ENCODE measurements at places on chromosomes 2 and 18.

- DNase-seq = no peak
These were observed 95.1 kb upstream of the SERPINE2 start for GRCh38 chr2:224134003-224134734.

DNA sequence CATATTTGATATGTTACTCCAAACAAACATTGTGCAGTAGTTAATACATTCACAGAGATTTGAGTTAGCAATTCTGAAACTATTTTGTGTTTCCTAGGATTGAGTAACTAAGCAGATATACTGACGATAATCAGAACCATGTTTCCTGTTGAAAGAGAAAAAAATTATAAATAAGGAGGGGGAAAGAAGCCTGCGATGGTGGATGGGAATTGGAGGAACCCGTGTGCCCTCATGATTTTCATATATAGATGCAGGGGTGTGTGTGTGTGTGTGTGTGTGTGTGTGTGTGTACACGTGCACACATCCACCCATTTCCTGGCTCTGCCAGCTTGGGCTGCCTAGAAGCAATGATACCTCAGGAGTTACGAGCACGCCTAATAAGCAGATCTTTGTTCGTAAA is 56.9 kb downstream of the LPIN2 start:
- DNase-seq = no peak

DNA sequence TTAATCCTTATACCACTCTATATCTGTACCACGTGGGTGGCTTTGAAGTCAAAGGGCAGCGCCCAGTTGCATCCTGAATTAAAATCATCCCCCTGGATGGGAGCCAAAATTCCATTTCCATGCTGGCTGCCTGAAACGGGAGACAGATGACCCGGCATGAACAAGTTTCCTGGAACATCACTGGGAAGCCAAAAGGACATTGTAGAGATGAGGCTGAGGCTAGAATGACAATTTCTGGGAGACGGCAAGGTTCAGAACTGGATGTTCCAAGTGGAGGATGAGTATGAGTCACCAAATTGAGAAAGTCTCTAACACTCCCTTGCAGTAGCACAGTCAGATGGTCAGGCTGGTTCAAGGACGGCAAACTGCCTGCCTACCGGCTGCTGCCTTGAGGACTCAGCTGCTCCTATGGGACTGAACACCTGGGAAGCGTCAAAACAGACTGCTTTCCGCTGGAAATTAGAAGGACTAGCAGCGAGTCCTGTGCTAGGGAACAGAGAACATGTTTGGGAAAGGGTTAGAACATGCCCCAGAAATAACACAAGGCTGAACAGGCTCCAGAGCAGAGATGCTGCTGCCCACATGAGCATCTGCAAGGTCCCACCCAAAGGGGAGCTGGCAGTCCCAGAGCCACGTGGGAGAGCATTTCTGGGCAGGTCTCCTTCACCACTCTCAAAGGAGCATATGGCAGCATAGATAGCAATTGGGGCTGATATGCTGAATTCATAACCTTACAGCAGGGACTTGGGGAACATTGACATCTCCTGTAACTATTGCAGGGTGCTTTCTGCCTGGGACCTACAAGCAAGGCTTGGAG is 32.0 kb downstream of the YPEL5 start:
- no peak for DNase-seq

DNA sequence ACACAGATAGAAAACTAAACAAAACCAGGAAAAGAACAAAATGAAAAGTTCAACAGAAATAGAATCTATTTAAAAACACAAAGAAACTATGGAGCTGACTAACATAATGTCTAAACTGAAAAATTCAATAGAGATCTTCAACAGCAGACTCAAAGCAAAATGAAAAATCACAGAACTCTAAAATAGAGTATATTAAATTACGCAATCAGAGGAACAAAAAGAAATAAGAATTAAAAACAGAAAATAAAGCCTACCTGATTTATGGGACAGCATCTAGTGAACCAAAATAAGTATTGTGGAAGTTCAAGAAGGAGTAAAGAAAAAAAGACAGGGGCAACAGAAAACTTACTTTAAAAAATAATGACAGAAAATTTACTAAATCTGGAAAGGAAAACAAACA is 152.1 kb upstream of the GALNT5 start:
- no peak for DNase-seq

DNA sequence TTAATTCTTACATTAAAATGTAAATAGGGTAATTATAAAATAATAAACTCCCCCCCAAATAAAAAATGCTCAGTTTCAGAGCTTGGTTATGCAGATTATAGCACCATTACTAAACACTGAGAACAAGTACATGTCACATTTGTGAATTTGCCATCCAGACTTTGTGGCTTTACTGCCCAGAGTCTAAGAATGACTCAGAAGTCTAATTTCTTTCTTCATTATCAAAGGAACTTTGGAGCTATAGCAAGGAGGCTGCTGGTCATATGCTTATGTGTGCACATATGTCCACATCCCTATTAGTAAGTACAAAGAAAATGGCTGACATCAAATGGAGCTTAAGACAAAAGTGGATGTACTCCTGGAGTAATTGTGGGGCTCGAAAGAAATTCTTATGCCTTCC is 248.5 kb upstream of the SESTD1 start:
- no peak for DNase-seq

GRCh38 chr18:46672062-46672970 is 15.3 kb upstream of the LOXHD1 start:
- DNase-seq = no peak

DNA sequence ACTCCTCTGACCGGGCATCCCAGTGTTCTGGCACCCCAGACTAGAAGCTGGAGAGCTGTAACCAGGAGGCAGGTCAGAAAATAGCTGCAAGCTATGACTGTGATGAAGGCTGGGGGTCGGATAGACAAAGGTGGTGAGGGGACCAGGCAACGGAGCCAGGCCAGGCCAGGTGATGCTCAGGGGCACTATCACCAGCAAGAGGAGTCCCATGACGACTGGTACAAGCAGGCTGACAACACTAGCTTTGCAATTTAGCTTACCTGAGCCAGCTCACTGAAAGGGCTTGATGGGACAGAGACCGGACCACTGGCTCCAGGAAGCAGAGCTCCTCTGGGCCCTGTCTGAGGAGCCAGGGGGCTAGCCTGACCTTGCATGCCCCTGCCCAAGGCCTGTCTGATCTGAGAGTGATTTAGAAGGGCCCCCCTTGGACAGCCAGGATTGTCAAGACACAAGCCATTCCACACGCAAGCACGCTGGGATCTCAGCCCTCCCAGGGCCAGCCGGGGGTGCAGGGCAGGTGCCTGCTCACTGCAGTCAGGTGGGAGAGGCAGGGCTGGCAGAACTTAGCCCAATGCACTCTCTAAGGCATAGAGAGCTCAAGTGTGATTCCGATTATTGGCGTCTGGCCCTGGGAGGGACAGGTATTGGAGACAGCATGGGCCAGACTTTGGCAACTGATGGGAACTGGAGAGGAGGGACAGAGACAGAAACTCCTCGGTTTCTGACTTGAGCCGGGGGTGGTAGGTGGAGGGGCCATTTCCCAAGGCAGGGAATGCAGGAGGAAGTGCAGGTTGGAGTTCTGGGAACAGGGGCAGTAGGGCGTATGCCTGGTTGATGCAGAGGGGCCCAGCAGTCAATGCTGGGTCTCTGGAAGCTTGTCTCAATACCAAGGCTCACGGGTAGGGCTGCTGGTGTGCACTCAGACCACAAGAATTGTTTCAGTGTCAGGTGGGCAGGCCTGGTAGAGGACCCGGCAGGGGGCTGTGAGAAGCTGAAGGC is 47.7 kb downstream of the MYO7B start:
- no peak for DNase-seq

DNA sequence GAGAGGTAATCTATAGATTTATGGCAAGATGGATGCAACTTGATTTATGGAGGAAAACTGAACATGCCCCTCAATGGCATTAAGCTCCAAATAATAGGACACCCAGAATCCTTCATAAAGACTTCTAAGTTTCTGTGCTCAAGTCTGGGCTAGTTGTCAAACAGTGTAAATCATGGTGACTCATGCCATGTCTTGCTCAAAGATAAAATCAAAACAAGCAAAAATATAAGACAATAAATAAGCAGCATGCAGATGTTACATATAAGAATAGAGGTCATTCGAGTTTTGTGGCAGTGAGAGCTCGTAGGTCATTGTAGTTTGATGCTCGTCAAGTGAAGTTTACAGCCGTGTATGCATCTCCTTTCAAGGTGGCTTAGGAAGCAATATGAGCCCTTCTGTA is 403.2 kb downstream of the THSD7B start:
- no peak for DNase-seq

DNA sequence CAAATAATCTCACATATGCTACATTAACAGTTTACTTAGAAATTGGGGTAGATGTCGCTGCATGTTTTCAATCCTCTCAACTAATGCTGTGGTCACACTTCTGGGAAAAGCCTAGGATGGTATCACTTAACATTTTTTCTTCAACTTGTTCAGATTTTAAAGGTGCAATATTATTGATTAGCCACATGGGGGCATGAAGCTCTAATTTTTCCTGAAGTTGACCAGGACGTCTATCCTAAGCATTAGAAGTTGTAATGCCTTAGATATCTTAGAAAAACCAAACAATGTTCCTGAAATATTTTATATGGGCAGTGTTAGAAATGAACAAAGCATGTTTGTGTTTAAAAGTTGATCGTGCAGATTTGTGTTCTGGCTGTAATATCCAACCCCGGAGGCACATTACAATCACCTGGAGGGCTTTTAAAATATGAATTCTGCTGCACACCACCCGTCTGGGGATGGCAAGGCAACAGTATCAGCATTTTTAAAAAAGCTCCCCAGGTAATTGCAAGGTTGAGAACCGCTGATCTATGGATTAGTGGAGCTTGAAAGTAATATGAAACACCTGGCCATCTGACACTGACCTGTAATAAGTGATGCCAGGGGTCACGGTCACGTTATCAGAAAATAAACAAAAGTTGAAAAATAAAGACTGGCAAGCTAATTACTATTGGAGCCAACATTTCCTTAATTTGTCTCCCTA is 100.5 kb upstream of the LMAN1 start:
- no peak for DNase-seq

GRCh38 chr2:237819231-237819630 is 20.7 kb downstream of the RBM44 start:
- no peak for DNase-seq

- no peak for DNase-seq
These were observed 41.3 kb upstream of the SNED1 start for GRCh38 chr2:240956935-240957655.

GRCh38 chr2:144920755-144921530 is 401.0 kb upstream of the ZEB2 start:
- no peak for DNase-seq

GRCh38 chr2:32011485-32011960 is 715 bp upstream of the MEMO1 start:
- no peak for DNase-seq

DNA sequence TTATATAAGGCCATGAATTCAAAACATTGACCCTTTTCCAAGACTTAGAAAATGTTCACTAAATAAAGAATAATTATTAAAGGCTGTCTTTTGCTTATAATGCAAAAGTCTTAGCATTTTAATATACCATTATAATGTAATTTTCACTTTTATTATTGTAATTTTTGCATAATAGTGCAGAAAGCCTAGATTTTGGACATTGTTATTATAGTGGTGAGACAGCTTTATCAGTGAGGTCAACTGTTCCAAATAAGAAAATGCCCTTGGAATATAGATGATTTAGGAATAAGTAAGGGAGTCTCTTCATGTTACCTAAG is 56.6 kb downstream of the ATIC start:
- no peak for DNase-seq

DNA sequence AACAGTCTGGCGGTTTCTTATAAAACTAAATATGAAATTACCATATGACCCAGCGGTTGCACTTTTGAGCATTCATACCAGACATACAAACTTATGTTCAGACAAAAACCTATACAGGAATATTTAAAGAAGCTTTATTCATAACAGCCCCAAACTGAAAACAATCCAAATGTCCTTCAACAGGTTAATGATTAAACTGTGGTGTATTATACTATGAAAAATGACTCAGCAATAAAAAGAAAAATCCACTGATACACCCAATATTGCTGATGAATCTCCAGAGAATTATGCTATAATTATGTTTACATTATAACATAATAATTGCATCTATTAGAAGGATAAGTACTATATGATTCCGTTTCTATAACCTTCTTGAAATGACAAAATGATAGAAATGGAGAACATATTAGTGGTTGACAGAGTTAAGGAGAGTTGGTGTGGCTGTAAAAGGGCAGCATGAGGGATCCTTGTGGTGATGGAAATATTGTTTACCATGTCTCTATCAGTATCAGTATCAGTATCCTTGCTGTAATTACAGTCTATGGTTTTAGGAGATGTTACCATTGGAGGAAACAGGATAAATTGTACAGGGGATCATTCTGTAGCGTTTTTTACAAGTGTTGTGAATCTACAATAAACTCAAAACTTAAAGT is 127.1 kb downstream of the DSC3 start:
- DNase-seq = no peak

GRCh38 chr2:151770995-151771394 is 36.7 kb upstream of the NEB start:
- DNase-seq = no peak

GRCh38 chr18:48340560-48340959 is 68.6 kb downstream of the ZBTB7C start:
- DNase-seq = no peak

DNA sequence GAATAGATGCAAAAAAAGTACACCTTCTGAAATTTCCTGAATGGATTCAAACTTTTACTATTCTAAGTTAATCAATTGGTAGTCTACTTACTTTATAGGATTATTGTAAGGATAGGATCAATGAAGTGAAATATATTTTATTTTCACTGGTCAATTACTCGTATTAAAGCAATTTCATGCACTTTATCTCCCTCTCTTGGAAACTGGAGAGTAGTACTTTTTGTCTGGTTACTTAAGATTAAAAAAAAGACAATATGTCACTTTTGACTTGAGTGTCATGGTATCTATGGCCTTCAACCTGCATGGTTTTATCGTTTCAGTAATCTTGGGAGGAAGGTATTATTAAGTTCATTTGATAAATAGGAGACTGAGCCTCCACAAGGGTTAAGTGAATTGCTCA is 1.0 kb upstream of the KYNU start:
- DNase-seq = no peak

DNA sequence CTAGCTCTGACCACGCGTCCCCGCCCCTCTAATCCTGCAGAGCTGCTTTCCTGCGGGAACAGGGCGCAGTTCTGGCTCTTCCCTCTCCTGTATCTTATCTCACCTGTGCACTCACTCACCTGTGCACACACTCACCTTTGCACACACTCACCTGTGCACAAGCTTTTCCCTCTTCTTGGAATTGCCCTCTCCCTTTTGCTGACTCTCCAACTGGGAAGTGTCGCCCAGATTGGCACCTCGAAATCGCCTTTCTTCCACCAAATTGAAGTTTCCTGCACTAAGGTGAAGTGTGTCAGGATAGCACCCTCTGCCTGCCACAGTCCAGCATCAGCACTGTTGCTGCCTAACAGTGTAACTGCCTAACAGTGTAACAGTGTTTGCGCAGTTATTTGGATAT is 566 bp upstream of the CMPK2 start:
- DNase-seq = no peak

GRCh38 chr18:9741793-9742523 is 33.9 kb downstream of the RAB31 start:
- no peak for DNase-seq

DNA sequence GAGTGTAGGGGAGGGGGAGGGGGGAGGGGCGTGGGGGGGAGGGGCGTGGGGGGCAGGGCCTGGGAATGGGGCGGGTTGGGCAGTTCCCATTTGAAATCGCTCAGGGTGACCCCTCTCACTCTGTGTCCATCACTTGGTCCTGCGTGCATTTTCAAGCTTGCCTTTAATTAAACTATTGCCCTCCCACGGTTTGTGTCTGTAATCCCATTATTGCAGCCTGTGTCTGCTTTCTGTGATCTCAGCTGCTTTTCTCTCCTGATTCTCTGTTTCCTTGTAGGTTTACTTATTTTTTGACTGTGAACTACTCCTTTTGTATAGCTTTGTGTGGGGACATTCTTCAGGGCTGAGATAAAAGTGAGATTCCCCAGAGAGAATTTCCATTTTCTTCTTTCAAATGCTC is 1.3 kb downstream of the DCDC2C start:
- DNase-seq = no peak

Measured in activated T-cell treated with anti-CD3 and anti-CD28 coated beads, Interleukin-2, amount 50 U/mL, for 48 hours (primary cell).